ENCODE measurements at places on chromosomes 12 and 14.
A peak's percentile ranks its signal among the peaks of the same experiment; 100 is the strongest.

DNA sequence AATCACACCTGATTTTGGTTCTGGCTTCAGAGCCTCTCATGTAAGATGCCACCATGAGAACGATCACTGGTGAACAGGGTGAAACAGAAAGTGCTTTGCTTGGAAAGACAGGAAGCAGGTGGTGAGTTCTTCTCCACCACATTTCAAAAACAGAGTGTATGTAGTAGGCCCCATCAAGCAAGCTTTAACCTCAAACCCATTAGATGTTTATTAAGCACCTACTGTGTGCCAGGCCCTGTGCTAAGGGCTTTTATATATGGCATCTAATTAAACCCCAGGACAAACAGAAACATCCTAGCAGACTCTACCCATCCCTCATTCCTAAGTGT, 47.8 kb upstream of the MED13L start:
- no peak for DNase-seq

GRCh38 chr12:127623362-127623761, 643.6 kb upstream of the TMEM132C start:
- DNase-seq, result no peak

- no peak for DNase-seq
These were observed 157.6 kb downstream of the PAH start for GRCh38 chr12:102759466-102759865.

DNA sequence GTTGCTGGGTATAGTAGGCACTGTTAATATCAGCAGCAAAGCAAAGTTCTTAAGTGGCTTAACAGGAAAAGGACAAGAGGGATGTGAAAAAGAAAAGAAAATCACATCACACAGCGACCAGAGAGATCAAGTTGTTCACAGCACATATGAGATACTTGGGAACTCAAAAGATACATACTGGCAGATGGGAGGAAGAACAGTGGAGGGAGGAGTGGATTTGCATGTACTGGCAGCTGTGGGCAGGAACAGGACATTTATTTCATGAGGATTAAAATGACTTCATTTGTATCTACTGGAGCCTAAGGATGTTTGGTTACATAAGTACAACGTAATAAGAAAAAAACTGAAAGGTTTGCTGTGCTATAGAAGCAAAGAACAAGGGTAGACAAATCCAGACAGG, 136.5 kb upstream of the IFNG-AS1 start:
- DNase-seq, result no peak

DNA sequence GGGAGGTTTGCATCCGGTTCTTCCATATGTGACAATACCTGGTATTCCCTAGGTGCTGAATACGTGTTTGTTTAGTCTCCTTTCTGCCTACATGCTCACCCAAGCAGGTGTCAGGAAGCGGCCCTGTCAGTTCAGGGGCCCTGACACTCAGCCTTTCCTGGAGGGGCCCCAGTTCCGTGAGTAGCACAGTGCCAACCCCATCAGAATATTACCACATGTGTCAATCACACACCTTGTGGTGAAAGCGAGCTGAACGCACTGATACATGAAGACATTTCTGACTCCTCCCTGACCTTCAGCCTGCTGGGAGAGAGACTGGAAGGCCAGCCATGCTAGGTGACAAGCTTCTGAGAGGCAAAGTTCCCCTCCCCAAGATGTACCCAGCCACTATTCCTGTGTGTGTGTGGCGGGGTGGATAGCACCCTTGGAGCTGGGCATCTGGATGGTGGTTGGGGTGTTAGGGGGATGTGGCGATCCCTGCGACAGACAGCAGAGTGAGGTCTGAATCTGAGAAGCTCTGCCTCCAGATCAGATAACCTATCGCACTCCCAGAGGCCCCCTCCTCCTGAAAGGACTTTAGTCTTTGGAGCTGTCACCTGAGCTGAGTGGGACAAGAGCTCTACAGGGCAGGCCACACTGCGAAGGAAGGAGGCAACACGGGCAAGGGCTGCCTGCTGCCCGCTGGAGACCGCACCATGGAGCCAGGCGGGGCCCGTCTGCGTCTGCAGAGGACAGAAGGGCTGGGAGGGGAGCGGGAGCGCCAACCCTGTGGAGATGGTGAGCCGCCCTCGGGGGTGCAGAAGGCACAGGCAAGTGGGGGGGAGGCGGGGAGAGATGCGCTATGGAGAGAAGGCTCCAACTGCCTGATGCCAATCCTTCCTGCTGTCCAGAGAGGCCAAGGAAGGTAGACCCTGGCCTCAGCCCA, at the start of gene SOAT2:
SOAT2 (plus strand) TSS at position 604 of the 925 bp plus-strand sequence; CDS start at position 696, 92 bp downstream.
- peak; percentile 6 for DNase-seq

DNA sequence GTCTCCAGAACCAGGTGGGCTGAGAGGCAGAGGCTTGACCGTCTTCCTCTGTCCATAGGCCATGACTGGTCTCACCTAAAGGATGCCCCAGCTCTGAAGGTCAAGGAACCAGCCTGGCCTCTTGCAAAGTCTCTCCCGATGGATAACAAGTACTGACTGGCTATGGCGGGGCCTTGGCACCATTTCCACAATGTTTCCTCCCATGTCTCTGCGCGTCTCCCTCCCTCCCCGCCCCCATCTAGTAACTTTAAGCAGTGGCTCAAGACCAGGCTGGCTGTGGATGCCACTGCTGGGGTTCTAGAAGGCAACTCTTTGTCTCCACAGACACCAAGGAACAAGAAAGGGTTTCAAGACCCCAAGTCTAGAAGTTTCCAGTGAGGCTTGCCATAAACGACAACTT, 275.5 kb downstream of the DPF3 start:
- DNase-seq, result no peak

- DNase-seq, result no peak
These were observed 86.5 kb upstream of the CRY1 start for GRCh38 chr12:107179871-107180270.

DNA sequence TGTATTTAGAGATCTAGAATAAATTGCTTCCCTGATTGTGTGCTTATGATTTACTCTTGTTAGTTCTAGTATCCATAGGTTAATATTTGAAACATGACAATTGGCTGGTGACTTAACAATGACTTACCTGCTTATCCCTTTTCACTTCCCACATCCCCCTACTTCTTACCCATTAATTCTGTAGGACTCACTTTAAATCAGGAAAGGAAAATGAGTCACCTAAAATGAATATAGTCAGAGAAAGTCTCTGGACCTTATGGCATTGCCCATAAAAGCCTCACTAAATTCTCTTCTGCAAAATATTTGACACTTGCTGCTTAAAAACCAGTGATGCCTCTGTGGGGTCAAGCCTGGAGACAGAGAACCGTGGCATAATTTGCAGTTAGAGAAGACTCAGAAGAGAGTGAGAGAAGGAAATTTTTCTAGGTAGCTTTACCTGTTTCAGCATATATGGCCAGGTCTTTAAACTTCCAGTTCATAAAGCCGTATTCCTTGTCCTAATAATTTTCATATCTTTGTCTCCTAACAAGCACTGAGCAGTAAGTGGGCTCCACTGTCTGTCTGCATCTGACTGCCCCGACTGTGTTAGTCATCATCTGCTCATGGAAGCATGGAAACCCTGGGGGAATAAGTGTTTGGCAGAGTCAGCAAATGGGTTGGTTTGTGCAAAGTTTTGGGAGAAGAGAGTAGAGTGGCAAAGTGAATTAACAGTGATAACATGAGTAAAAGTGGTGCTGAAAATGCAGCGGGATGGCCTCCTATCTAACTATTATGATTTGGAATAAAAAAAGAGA, 294.4 kb downstream of the AKAP6 start:
- no peak for DNase-seq

- no peak for DNase-seq
These were observed 6.0 kb downstream of the MTERF2 start for GRCh38 chr12:106980944-106981343.

DNA sequence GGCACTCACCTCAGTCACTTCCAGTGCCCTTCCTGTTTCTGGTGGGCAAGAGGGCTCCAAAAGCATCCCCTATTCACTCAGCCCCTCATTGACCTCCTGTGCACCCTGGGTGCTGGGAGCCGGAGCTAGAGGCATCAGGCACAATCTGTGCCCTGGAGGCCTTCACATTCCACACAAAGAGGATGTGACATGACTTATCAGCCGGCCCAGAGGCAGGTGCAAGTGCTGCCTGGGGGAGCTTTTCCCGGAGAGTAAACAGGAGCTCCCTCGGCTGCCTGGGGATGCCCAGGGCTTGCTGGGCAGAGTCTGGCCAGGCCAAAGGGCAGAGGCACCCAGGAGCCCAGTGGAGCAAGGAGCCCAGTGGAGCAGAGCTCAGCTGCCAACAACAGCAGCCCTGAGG, 64.5 kb downstream of the BCL11B start:
- DNase-seq, result no peak

DNA sequence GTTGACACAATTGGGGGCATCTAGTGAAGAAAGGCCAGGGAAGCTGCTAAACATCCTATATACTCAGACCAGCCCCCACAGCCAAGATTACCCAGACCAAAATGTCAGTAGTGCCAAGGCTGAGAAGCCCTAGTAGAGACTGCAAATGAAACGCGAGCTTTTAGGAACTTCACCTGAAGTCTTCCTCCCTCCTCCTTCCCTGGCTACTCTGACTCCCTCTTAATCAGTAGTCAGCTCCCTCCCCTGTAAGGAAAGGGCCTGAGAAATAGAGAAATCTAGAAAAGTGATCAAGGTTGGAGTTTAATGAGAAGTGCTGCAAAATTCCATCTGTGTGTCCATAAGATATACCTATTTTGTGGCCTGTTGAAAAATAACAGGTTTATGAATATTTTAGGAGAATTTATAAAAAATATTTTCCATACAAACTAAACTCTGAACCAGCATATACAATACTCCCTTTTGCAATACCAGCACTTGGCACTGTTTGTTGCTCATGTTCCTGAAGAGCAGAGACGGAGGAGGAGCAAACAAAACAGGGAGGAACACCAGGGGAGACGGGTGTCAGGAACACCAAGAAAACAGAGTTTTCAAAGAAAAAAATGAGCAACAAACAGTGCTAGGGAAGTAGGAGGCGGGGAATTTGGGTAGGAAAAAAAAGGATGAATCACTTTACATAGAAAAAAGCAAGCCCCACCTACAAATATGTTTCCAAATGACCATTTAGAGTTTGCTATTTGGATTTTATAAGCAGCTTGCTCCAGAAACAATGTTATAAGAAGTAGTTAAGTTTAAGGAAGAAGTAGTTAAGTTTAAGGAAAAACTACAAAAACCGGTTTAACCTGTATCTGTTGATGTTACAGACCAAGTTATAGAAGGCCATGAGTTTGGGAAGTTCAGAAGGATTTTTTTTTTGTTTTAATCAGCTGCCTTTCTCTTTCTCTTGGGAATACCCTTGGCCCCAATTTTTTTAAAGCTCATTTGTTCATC, 282.1 kb upstream of the GRIP1 start:
- DNase-seq, result no peak

GRCh38 chr12:120861074-120861795, 42.9 kb downstream of the SPPL3 start:
- DNase-seq, result no peak
